ENCODE measurements at places on chromosomes 6 and 20.

GRCh38 chr20:32018269-32019155 lies 8.3 kb downstream of the CCM2L start:
- DNase-seq, result no peak

GRCh38 chr6:122753000-122753687 lies 26.4 kb upstream of the FABP7 start:
- DNase-seq, result no peak

GRCh38 chr6:41682497-41683272 lies 44.4 kb downstream of the MDFI start:
- no peak for DNase-seq

DNA sequence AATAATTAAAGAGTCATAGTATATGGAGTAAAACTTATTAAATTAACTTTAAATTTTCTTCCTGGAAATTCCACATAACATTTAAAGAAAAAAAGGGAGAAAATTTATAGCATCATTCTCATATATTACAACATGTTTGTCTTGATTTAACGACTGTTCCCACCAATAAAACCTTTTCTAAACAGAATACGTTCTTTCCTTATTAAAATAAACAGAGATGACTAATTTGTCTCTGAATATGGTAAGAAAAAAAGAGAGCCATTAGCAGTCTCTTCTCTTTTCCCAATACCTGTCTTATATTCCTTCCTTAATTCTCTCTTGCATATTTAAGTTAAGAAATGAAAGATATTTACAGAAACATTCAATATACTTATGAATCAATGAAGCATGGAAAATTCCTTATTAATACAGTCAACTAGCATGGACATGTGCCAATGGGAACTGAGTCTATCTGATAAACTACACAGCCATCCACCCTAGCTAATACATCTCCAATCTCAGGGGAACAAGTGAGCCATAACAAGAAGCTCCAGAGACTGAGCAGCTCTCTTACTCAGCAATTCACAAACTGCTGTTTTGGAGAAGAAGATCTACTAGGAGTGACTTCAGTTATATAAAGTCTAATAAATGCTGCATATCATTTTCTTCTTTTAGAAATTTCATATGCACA lies 347.1 kb upstream of the MANEA start:
- no peak for DNase-seq

DNA sequence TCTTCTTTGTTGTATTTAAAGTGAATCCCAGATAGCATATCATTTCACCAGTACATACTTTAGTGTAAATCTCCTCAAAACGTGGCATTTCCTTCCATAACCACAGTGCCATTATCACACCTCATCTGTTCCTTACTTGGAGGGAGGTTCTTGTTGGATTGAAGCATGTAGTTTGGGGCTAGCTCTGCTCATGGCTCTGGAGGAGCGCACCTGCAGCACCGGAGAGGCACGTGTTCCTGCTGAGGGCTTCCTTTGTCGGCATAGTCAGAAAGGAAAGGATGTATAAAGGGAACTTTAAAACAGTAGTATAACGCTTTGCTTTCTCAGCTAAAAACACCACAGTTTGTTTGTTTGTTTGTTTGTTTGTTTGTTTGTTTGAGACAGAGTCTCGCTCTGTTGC lies 121.7 kb upstream of the TMEM181 start:
- DNase-seq, result no peak

GRCh38 chr20:41165001-41165882 lies 27.9 kb downstream of the PLCG1 start:
- DNase-seq, result no peak

DNA sequence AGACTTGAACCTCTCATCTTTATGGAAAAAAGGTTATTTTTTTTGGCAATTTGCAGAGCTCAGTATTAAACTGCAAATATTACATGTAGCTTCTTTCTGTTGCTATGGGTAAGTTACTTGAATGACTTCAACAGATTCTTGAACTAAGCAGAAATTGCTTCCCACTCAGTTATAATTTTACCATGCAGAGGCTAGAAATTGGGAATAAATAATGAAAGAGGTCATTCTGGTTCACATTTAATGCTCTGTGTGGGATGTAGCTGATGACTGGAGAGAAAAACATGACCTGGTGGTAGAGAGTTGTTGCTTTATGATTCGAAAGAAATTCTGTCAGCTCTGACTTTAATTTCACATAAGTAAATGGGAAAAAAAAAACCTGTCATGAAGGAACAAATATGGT lies 16.8 kb upstream of the ADGB start:
- no peak for DNase-seq

DNA sequence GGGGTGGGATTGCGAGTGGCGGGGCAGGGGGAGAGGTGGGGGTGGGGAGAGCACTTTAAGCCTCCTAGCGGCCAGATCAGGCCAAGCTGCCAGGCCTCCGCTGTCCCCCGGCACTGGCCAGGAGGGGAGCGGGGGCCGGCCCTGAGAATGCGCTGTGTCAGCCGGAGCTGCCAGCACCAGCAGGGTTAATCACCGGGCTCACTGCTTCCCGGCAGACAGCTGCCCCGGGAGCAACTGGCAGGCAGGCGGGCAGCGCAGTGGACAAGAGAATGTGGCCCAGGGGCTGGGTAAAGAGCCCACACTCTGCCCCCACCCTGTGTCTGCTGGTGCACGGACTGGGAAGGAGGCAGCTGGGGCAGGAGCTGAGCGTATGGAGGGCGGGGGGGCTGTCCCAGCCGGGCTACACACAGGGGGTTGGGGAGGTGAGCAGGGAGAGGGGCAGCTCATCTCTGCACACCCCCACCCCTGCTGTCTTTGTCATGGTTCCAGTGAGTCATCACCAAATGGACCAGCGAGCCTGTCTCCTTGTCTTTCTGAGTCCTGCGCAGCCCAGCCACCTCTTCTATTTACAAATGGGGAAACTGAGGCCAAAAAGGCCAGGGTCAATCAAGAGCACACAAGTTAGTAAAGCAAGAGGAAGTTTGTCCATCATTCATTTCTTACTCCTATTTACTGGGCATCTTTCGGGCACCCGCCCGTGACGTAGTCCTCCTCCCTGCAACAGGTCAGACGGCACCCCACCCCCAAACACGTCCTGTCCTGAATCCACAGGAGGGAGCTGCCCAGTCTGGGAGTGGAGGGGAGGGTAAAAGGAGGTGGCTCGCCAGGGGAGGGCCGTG lies 2.1 kb upstream of the LAMA5 start:
- no peak for DNase-seq

DNA sequence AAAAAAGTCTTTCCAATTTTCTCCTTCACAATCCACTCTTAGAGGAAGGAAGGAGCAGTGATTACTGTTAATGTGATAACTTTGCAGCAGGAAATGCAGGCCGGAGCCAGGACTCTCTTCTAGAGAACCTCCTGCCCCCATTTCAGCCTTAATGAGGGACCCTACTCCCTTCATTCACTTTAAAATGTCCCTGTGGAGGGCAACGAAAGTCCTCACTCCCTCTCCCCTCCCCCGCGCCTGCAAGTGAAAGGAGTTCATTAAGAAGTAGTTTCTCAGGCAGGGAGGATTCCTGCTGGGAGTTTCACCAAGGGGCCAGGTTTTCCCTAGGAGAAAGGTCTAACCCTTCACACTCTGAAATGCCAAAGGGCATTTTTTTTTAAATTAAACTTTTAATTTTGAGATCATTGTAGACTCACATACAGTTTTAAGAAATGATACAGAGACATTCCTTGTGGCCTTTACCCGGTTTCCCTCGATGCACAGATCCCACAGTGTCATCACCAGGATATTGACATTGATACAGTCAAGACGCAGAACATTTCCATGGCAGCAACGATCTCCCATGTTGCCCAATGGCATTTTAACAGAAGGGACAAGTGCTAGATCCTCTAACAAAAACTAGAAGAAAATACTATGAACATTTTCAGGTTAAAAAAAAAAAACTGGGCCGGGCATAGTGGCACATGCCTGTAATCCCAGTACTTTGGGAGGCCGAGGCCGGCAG lies 6.8 kb upstream of the COMMD7 start:
- DNase-seq, result no peak

- DNase-seq, result no peak
Observed at GRCh38 chr6:53524455-53524815, 20.5 kb downstream of the GCLC start.

DNA sequence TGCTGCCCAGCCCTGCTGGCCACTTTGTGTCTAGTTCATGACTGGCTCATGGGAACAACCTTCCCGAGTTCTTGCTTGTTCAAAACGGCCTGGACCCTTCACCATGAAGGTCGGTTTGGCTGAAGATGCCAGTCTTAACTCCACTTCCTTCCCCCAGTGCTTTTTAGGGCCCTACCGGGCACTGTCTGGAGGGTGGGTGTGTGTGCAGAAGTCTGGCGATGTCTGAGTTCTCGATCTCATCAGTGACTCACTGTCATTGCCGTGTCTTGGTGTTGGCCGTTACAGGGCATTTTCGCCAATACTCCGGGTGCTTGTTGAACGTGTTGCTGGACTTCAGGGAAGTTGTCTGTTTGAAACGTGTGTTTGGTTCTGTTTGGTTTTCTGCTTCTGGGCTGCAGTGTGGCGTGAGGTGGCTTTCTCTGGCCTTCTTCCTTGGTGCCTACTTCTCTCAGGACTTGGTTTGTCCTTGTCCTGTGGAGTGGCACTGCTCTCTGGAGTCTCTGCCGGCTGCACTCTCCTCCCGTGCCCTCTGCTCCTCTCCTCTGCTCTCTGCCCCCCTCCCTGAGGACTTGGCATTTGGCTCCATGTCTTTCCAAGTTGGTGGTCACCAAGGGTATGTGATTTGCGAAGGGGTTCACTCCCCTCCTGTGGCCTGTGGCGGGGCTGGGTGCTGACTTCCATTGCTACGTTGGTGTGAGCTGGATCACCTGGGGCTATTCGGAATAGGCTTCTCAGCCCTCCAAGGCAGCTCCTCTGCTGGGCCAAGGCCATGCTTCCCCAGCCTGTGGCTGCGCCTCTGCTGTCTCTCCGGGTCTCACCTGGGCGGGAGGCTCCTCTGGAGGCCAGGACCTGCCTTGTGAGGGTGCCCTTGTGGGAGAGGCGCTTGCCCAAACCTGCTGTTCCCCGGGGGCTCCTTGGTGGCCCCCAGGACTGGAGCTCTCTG lies 38.2 kb downstream of the PYGB start:
- DNase-seq, result no peak

- no peak for DNase-seq
Observed at GRCh38 chr6:108832738-108833137, 15.5 kb upstream of the ARMC2 start.

DNA sequence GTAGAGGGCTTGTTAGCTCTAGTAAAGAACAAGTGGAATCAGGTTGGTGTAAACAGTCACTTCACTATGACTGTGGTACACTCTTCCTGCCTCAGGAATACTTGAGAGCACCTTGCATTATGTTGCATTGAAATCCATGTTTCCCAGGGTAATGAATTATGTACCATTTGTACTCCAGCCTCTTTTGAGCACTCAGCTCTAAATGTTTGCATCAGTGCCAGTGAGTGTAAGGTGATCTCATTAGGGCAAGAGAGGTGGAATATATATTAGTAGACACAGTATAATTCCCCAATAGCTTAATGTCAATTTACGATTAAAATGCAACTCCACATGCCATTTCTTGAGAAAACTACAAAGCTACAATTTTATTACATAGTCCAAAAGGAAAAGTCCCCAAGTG lies 319.6 kb upstream of the POU3F2 start:
- no peak for DNase-seq

- DNase-seq, result no peak
Observed at GRCh38 chr6:93721386-93722048, 302.2 kb upstream of the EPHA7 start.

DNA sequence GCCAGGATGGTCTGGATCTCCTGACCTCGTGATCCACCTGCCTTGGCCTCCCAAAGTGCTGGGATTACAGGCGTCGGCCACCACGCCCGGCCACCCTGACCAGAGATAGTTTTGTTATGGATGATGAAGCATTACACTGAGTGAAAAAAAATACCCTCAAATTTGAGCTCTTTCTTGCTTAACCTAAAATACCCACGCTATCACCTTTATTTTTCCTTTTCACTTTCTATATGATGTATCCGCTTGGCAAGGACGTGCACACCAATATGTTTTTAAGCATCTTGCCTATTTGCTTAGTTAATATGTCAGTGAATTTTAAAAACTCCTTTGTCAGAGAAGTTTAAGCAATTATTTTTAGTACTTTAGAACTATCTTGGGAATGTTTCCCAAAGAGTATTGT lies 150.4 kb downstream of the INSM1 start:
- no peak for DNase-seq

DNA sequence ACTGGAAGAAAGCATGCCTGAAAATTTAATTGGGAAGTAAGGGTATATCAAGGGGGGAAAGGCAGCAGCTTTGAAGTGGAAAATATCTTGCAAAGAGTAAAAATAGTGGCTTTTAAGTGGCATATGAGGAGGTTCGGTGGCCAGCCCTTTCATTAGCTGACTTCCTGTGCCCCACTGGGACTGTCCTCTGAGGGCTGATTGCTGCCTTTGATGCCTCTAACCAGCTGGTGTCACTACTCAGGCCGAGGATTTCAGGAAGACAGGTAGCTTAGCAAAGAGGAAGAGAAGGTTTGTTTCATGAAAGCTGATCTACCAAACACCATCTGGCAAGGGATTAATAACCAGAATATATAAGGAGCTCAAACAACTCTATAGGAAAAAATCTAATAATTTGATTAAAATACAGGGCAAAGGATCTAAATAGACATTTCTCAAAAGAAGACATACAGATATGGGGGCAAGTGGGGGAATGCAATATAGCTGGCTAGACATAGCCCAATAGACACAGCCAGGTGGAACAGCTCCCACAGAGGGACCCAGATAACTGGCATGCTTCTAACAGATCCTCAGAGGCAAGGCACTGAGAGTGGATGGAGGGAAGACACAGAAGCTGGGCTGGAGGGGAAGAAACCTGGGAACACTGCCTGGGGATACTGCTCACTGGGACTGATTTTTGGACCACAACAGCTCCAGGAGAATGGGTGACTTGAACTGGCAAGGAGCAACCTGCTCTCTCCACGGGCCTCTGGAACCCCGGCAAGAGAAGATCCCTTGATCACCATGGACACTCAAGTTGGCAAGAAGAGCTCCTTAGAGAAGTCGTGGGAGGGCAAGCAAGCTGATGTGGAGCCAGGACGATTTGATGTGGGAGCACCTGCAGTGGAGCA lies 33.2 kb downstream of the CCN2 start:
- no peak for DNase-seq

Measured in activated CD4-positive, CD25-positive, alpha-beta regulatory T cell treated with anti-CD3 and anti-CD28 coated beads, Interleukin-2, amount 50 U/mL, for 16 hours (primary cell).